ENCODE measurements at places on chromosomes 7 and 10. TPM values are rescaled to one million over a fixed set of nuclear protein-coding genes. Genes with fewer than 3 reads are reported as not detected.

EVX1 gene
- total RNA-seq = not detected

DNA sequence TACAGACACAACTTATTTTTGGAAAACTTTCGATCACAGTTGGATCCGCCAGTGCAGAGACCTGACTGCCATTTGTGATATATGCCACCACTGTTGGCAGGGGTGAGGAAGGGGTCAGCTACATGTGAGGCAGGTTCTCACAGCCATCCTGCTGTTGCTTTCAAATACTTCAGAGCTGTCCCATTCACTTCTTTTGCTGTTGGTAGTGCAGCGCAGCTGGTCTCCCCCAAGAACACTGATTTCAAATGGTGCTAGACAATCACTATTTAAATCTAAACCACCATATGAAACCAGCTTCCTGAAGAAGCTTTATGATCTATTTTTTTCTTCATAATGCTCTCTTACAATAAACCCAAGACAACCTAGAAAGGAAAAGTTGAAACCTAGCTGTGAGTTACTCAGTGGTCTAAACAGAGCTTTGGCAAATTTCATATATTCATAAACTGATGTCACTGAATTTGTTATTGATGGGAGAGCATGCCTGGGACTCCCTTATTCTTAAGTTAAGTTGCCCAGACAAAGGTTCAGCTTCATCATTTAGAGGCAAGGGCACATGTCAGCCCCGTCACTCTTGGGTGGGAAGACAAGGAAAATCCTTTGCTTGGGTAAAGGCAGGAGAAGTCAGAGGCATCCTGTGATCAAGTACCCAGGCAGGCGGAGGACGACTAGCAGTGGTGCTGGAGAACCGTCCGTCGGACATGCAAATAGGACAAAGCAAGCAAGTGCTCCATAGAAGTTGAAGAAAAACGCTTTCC lies 143.4 kb upstream of the KLF14 start:
- H3K4me1 ChIP-seq = no peaks in the 10 kb centered on the region
- H3K4me3 ChIP-seq = no peak overlapping the region
- no peaks in the 10 kb centered on the region for H3K27me3 ChIP-seq
- no peak for DNase-seq
- no peak overlapping the region for H3K27ac ChIP-seq
- no peaks in the 10 kb centered on the region for H3K36me3 ChIP-seq

- no peak for DNase-seq
- H3K4me3 ChIP-seq = no peak overlapping the region
- no peaks in the 10 kb centered on the region for H3K27me3 ChIP-seq
- no peak overlapping the region for H3K27ac ChIP-seq
Measured at GRCh38 chr7:94432817-94433216, 38.1 kb downstream of the COL1A2 start.

- no peak overlapping the region for H3K27ac ChIP-seq
- no peak overlapping the region for H3K4me3 ChIP-seq
- no peak for DNase-seq
- H3K36me3 ChIP-seq = no peaks in the 10 kb centered on the region
- H3K4me1 ChIP-seq = peaks cover 2% of the 10 kb centered on the region
Measured at GRCh38 chr7:113610572-113610971, 308.2 kb downstream of the PPP1R3A start.

DNA sequence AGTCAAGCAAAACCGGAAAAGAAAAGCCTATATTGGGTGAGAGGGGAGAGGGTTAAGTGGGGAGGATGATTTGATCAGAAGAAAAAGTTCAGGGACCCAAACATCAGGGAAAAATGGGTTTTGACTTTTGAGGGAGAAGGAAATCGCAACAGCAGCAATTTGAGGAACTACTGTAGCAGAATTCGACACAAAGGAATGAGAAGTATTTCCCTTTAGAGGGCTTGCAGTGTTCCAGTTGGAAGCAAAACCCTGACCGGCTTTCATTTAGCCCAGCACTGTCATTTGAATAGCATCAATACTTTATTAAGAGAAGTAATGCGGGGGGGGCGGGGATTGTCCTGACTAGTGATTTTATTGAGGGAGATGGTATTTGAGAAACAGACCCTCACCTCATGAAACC lies 37.2 kb upstream of the GATA3 start:
- no peak overlapping the region for H3K27ac ChIP-seq
- H3K4me3 ChIP-seq = no peak overlapping the region
- H3K4me1 ChIP-seq = no peaks in the 10 kb centered on the region
- H3K36me3 ChIP-seq = peaks cover 7% of the 10 kb centered on the region
- peaks cover 2% of the 10 kb centered on the region for H3K27me3 ChIP-seq
- no peak for DNase-seq

DRGX gene
- not detected for total RNA-seq

GRCh38 chr7:138784692-138785091 lies 13.1 kb upstream of the TMEM213 start:
- no peaks in the 10 kb centered on the region for H3K4me1 ChIP-seq
- DNase-seq = no peak
- no peaks in the 10 kb centered on the region for H3K27me3 ChIP-seq
- H3K4me3 ChIP-seq = no peak overlapping the region
- H3K27ac ChIP-seq = no peak overlapping the region

DNA sequence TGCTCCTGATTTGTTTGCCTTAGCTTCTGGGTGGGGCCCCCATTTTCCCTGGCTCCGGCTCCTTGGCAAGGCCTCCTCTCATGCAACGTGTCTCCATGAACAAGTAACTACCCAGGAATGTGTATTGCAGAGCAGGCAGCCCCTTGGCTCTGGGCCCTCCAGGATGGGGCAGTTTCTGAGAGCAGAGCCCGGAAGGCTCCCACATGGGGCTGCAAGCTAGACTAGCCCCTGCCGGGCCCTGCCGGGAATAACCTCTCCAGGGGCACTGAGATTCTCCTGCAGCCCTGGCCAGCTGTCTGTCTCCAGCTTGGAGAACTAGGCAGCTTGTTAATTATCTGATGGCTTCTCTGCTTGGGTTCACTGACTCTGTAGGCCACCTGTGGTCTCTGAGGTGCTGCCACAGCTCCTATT lies 184.0 kb upstream of the INHBA start:
- DNase-seq = peak; percentile 89
- H3K36me3 ChIP-seq = no peaks in the 10 kb centered on the region
- no peak overlapping the region for H3K4me3 ChIP-seq
- H3K27ac ChIP-seq = no peak overlapping the region

- H3K27me3 ChIP-seq = no peaks in the 10 kb centered on the region
- no peaks in the 10 kb centered on the region for H3K4me1 ChIP-seq
- DNase-seq = no peak
- H3K36me3 ChIP-seq = no peaks in the 10 kb centered on the region
- H3K4me3 ChIP-seq = no peak overlapping the region
Measured at GRCh38 chr7:1894313-1894900, 224.3 kb downstream of the ELFN1 start.

DNA sequence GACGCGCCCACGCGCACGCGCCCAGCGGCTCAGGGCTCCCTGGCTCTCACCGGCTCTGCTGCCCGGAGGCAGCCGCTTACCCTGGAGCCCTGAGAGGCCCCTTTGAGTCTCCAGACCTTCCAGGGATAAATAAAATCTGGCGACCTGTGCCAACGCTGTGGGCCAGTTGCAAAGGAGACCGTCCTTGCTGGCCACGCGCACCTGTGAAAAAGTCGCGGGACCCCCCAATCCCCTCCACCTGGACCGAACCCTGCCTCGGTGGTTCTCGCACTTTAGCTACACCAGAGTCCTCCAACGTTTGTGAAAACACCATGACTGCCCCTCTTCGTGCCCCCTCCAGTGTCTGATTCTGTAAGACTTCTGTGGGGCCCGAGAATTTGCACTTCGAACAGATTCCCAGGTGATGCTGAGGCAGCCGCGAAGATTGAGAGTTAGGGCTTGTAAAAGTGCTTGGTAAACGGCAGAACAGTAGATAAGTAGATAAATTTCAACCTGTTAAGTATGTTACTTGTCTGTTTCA lies 102.4 kb upstream of the SVIL start:
- H3K27ac ChIP-seq = peak overlapping the region; percentile 72
- no peak for DNase-seq
- no peaks in the 10 kb centered on the region for H3K36me3 ChIP-seq
- H3K4me1 ChIP-seq = no peaks in the 10 kb centered on the region

DNA sequence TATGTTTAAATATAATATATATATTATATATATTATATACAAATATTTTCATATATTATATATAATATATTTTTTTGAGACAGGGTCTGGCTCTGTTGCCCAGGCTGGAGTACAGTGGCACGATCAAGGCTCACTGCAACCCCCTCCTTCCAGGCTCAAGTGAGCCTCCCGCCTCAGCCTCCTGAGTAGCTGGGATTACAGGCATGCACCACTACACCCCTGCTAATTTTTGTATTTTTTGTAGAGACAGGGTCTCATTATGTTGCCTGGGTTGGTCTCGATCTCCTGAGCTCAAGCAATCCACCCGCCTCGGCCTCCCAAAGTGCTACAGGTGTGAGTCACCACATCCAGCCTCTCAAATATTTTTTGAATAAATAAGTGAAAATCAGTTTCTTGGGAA lies 215.5 kb downstream of the GATA3 start:
- H3K4me3 ChIP-seq = no peak overlapping the region
- no peaks in the 10 kb centered on the region for H3K27me3 ChIP-seq
- no peak overlapping the region for H3K27ac ChIP-seq
- H3K4me1 ChIP-seq = no peaks in the 10 kb centered on the region
- no peaks in the 10 kb centered on the region for H3K36me3 ChIP-seq
- DNase-seq = no peak

DPYSL4 gene
- 0.84 TPM for total RNA-seq

DNA sequence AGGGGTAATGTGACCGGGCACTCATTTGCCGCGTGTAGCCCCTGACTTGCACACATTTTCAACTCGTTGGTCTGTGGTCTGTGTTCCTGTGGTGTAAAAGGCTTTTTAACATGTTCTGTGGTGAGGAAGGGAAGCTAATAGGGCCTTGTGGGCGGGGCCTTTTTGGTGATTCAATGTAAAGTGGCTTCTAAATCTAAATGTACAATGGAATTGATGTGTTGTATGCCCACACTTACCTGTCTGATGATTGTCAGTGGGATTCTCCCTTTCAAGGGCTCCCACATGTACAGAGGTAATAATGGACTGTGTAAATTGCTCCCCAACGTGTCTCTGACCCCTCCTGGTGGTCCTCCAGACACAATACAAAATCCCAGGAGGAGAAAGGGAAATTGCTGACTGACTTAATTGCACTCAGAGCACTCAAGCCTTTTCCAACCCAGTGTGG lies 43.1 kb upstream of the GATAD1 start:
- H3K4me1 ChIP-seq = no peaks in the 10 kb centered on the region
- H3K27me3 ChIP-seq = no peaks in the 10 kb centered on the region
- no peak overlapping the region for H3K27ac ChIP-seq
- no peak overlapping the region for H3K4me3 ChIP-seq

DNA sequence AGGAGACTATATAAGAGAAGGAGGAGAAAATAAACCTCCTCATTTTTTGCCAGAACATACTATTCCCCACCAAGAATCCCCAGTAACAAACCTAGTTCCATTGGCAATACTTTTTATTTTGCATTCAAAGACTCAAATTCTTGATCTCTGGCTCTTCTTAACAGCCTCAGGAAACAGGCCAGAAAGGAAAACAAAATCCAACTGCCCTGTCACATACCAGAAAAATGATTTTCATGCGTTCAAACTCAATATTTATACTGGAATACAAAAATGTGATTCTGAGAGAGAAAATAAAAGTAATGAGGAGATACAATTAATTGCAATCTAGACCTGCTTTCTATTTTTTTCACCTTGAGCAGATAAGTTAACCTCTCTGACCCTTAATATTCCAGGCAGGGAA lies 435.9 kb upstream of the AUTS2 start:
- no peaks in the 10 kb centered on the region for H3K27me3 ChIP-seq
- DNase-seq = no peak
- no peak overlapping the region for H3K4me3 ChIP-seq

DNA sequence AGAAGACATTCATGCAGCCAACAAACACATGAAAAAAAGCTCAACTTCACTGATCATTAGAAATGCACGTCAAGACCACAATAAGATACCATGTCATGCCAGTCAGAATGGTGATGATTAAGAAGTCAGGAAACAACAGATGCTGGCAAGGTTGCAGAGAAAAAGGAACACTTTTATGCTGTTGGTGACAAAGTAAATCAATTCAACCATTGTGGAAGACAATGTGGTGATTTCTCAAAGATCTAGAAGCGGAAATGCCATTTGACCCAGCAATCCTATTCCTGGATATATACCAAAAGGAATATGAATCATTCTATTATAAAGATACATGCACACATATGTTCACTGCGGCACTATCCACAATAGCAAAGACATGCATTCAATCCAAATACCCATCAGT lies 77.6 kb downstream of the C10orf90 start:
- no peaks in the 10 kb centered on the region for H3K4me1 ChIP-seq
- no peak for DNase-seq
- H3K27me3 ChIP-seq = no peaks in the 10 kb centered on the region
- no peaks in the 10 kb centered on the region for H3K36me3 ChIP-seq
- no peak overlapping the region for H3K4me3 ChIP-seq

GRCh38 chr10:6597478-6597877 lies 17.4 kb upstream of the PRKCQ start:
- no peaks in the 10 kb centered on the region for H3K4me1 ChIP-seq
- no peak overlapping the region for H3K4me3 ChIP-seq
- H3K36me3 ChIP-seq = no peaks in the 10 kb centered on the region
- no peak for DNase-seq
- no peaks in the 10 kb centered on the region for H3K27me3 ChIP-seq

IFIT2 gene
- total RNA-seq = 4.6 TPM

DNA sequence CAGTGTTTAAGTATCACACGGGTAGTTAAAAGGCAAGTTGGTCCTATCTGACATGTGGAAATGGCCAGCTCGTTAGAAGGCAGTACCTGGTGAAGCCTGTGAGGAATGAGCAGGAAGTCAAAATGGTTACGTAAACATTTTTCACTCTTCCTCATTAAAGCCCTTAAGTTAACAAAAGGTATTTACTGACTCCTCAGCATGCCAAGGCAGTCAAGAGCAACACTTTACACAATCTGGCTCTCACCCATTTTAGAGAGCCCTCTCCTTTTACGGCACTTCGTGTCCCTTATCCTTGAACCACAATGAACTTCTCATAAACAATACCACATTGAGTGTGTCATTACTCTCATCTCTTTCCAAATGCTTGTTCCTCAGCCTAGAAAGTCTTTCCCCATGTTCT lies 11.0 kb upstream of the RSBN1L start:
- no peak for DNase-seq
- H3K4me3 ChIP-seq = no peak overlapping the region
- no peak overlapping the region for H3K27ac ChIP-seq
- H3K27me3 ChIP-seq = no peaks in the 10 kb centered on the region
- no peaks in the 10 kb centered on the region for H3K36me3 ChIP-seq

LIPF gene
- not detected for total RNA-seq

- no peaks in the 10 kb centered on the region for H3K27me3 ChIP-seq
- no peaks in the 10 kb centered on the region for H3K36me3 ChIP-seq
- H3K4me1 ChIP-seq = no peaks in the 10 kb centered on the region
- H3K27ac ChIP-seq = no peak overlapping the region
Measured at GRCh38 chr10:93115661-93116383, 42.1 kb downstream of the CYP26A1 start.

All from aorta (tissue), 5 donors.